ENCODE measurements at places on chromosomes 2 and 18.

DNA sequence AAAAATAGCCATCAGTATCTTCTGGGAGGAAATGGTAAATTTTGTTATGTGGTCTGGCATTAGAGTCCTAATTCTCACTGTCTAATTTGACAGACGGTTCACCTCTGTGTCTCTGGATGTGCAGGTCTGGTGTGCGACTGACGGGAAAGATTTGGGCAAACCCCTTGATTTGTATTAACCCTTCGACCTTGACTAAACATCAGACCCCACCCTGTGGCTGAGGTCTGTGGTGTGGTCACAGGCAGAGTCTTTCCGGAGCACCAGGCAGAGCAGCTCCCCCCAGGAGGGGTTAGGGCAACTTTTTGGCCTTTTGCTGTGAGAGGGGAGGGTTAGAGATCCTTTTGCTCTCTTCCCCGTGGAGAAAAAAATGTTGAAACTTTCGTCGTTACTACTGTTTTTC lies 6.4 kb downstream of the TWIST2 start:
- no peak for DNase-seq

- DNase-seq = no peak
Observed at GRCh38 chr18:27008575-27008974, 143.1 kb upstream of the AQP4 start.

DNA sequence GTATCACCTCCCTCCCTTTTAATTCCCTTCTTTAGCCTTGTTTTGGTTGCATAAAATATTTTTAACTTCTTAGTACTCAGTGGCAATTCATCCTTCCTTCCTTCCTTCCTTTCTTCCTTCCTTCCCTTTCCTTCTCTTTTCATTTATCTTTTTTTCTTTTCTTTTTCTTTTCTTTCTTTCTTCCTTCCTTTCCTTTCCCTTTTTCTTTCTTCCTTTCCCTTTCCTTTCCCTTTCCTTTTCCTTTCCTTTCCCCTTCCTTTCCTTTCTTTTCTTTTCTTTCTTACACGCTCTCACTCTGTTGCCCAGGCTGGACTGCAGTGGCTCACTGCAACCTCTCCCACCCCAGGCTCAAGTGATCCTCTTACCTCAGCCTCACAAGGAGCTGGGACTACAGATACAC lies 160.2 kb downstream of the GREB1L start:
- DNase-seq = no peak

GRCh38 chr2:46945671-46946070 lies 30.1 kb upstream of the MCFD2 start:
- DNase-seq = no peak

DNA sequence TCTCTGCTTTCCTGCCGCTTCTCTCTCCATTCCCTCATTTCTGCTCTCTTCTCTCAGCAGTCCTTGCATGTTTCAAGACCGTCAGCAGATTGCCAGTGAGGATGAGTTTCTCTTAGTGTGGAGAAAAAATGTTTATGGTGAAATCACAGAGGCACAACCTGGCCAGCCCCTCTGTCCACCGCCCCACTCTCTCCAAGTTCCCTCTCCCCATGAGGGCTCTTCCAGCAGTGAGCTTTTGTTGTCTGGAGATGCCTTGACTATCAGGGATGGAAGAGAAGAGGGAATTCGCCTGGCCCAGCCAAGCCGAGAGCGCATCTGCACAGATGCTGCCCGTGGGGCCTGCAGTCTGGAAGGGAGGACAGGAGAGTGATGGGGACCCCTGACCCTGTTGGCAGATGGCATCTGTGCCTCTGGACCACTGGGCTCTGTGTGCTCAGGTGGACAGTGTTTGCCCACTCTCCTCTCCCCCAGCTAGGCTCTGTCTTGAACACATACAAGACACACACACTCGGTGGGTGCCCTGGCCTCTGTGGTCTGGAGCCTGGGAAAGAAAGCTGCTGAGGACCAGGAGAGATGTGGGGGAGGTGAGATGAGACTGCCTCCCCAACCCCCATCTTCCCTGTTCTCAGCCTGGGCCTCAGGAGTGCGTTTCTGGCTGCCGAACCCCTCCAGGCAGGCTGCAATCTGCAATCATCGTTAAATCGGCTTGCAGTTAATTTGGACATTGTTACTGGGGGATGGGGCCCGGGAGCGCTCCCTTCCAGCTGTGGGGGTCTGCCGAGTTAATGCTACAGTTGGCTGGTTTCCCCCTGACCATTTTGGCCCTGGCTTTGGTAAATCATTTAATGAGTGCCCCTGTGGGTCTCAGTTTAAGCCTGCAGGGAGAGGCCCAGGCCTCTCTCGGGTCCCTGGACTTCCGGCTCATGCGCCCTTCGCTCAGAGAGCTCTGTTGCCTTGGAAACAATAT lies 4.5 kb downstream of the ITM2C start:
- no peak for DNase-seq

DNA sequence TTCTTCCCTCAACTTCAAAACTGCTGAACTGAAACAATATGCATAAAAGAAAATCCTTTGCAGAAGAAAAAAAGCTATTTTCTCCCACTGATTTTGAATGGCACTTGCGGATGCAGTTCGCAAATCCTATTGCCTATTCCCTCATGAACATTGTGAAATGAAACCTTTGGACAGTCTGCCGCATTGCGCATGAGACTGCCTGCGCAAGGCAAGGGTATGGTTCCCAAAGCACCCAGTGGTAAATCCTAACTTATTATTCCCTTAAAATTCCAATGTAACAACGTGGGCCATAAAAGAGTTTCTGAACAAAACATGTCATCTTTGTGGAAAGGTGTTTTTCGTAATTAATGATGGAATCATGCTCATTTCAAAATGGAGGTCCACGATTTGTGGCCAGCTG lies 8.4 kb downstream of the HOXD8 start:
- no peak for DNase-seq

DNA sequence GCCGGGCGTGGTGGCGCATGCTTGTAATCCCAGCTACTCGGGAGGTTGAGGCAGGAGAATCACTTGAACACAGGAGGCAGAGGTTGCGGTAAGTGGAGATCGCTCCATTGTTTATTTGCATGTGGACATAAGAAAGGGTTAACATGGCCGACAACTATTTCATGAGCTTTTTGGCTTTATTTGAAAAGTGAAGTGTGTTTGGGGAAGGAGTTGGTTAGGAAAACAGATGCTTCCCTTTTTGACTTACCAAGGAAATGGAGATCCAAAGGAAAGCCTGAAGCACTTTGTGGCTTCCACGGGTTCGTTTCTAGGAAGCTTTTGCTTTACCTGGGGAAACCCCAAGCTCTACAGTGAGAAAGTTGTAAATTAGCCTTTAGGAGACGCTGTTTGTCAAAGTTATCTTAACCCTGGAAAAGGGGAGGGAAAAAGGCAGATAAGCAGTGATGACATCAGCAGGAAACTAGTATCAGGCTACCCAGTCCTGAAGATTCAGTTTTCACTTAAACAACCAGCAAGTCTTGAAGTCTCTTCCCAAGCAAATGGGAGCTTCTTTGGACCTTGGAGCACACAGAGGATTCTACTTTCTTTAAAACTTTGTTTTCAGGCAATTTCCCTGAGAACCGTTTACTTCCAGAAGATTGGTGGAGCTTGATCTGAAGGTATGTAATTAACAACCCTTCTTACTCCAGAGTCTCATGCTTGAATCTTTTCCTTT lies at the start of gene CASP10:
Gene CASP10, plus strand, starts transcription at position 492 of the 715 bp plus-strand sequence. CDS start 2,637 bp downstream, outside the sequence.
- DNase-seq = no peak

DNA sequence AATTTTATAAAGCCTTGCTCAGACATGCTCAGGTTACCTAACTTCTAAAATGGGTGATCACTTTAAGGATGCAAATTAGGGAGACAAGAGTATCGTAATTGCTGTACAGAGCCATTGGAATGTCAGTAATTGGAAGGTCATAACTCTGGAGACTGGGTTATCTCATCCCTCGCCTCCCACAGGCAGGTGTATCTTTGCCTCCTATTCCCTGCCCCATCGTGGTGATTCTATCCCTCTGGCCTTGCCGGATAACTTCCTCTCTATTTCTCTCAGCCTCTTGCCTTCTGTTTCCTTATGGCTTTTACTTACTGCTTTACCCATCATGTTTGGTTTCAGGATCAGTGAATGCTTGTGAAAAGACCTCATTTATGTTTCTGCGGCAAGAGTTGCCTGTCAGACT lies 2.5 kb downstream of the PDK1 start:
- no peak for DNase-seq

GRCh38 chr2:95158891-95159619 lies 593 bp downstream of the ZNF514 start:
- DNase-seq = no peak

- no peak for DNase-seq
Observed at GRCh38 chr2:223797811-223798721, 39.3 kb downstream of the AP1S3 start.

GRCh38 chr2:224145751-224146355 lies 106.8 kb upstream of the SERPINE2 start:
- DNase-seq = no peak

- no peak for DNase-seq
Observed at GRCh38 chr18:48548011-48548771, 9.4 kb downstream of the CTIF start.

GRCh38 chr2:157218911-157219310 lies 38.6 kb upstream of the GALNT5 start:
- no peak for DNase-seq

DNA sequence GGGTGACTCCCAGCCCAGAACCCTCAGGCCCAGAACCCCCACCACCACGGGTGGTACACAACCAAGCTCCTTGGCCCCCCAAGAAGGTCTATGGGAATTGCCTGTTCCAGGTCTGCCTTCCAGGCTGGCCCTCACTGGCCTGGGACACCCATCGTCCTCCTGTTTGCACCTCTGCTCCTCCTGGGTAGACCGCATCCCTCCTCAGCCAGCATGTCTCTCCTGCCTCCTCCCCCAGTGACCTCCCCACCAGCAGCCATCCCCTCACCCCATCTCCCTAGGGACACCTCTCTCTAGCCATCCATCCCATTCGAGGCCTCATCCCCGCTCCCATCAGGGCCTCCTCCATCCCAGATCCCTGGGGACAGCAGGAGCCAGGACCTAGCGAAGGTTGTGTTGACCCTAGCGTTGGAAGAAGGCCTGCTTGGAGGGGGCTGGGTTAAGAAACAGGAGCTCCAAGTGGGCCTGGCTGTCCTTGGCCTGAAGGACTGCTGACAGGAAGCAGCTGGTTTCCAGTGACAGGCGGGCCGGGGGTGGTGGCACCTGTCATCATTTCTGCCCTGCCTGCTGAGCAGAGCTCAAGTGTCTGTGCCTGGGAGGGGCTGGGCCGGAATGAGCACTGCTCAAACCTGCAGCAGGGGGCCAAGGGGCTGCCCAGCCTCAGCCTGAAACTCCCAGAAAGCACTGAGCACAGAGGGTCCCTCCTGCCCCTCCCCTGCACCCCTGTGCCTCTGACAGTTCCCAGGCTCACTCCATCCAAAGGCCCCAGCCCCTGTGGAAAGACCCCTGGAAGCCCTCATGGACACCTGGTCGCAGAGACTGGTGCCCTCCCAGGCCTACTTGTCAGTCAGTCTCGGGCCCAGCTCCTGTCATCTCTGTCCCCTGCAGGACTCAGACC lies 96.0 kb upstream of the OTOS start:
- no peak for DNase-seq

GRCh38 chr18:25921677-25922421 lies 168.6 kb downstream of the SS18 start:
- DNase-seq = no peak

- no peak for DNase-seq
Observed at GRCh38 chr2:236177604-236177966, 9.4 kb upstream of the GBX2 start.

DNA sequence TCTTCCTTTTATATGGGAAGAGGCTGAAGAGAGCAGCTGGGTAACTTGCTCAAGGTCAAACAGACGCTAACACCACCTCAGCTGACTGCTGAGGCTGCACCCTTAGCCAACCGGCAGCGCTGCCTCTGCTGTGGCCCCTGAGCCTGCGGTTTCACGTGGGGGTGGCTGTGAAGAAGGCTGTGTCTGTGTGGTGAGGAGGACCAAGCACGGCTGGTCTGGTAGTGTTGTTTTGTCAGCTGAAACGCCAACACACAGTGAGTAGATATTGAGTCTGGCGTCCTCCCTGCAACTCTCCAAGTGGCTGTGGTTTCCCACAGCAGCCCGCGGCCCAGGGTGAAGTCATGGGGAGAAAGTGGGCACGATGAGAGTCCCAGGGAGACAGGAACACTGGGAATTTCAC lies 69.6 kb downstream of the THNSL2 start:
- no peak for DNase-seq

DNA sequence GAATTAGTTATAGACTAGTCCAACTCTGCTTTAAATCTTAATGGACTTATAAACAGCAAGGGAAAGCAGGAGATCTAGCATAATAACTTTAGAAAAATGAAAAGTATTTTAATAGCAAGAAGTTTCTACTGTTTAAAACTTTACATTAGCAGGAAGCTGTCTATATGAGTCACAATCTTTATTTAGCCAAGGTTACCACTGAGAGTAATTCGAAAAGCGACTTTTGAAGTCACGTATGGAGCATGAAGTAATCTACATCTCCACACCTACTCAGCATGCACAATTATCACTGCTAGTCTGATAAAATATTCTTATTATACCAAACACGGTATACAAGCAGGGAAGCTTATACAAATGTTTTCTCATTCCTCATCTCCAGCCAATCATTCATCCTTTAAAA lies 515.4 kb upstream of the SOX11 start:
- DNase-seq = no peak

- DNase-seq = no peak
Observed at GRCh38 chr2:181910028-181910831, 18.7 kb downstream of the ITPRID2 start.

- no peak for DNase-seq
Observed at GRCh38 chr2:73903313-73903712, 10.5 kb downstream of the ACTG2 start.

- DNase-seq = no peak
Observed at GRCh38 chr2:165872101-165872791, 78.2 kb upstream of the GALNT3 start.

GRCh38 chr18:77118256-77119090 lies 14.1 kb downstream of the MBP start:
- no peak for DNase-seq

- no peak for DNase-seq
Observed at GRCh38 chr18:39296293-39296888, 1730.8 kb upstream of the CELF4 start.

Data from stimulated activated CD4-positive, alpha-beta T cell treated with anti-CD3 and anti-CD28 coated beads, Interleukin-15, amount 100 ng/mL, for 1 hour (primary cell).